Posterior cingulate gyrus (tissue), 11 donors: ENCODE measurements at places on chromosomes 1 and 21.

- no peak for DNase-seq
These were observed 145.7 kb upstream of the TMEM51 start for GRCh38 chr1:15007842-15008241.

- DNase-seq, result no peak
These were observed 19.5 kb upstream of the IGSF21 start for GRCh38 chr1:18088077-18088594.

DNA sequence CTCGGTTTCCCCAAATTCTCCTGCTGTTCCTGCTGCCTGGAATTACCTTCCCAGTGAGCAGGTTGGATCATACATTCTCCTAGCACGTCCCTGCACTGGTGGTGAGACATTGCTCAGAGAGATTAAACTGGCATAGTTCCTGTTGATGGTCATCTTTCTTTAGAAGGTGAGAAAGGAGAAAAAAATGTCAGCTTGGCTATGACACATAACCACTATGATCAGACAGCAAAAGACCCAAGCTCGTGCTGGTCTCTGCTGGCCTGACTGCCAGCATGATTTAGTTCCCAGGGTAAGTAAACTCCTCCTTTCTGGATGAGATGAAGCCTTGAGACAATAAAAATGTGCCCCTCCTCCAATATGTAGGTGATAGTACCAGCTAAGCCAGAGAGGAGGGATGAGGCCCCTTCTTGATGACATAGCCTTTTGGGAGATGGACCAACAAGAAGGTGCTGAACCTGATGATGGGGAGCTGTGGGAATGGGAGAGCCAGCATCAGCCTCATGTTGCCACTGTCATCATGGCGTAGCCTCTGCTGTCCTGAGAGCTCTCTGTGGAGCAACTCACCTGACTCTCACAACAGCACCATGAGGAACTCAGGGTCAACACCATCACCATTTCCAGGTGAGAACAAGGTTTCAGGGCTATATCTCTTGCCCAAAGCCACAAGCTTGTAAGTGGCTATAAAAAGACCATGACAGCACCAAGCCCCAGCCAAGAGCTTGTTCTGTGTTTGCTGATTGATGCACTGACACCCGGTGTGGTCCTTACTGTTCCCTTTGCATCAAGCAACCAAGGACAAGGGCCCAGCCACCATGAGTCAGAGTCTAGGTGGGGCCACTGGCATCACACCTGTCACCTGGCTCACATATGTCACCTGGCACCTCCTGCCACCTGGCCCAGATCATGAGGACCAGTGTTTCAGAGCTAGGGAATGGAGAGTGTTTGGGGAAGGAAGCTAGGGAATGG lies 200.0 kb downstream of the MATN1 start:
- no peak for DNase-seq

GRCh38 chr1:207973898-207974568 lies 63.1 kb upstream of the CD34 start:
- no peak for DNase-seq

GRCh38 chr21:45833414-45833813 lies 148.2 kb upstream of the COL6A1 start:
- DNase-seq, result no peak

- no peak for DNase-seq
These were observed 65.1 kb upstream of the DPT start for GRCh38 chr1:168794057-168794456.

- DNase-seq, result no peak
These were observed 34.1 kb downstream of the PTPRF start for GRCh38 chr1:43564551-43565348.

DNA sequence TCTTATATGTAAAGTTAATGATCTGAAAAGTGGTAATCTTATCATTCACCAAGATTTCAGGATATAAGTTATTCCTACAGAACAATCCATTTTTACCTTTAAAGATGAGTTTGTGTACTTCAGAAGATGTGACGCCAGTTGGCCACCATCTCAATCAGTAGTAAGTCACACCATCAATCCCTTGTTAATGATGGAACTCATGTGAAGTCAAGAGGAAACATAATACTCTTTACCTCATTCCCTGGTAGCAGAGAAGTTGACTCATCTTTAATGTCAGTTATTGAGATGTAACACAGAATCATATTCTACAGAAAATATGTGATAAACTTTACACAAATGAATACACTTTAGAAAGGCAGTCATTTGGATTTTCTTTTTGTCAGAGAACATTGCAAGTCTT lies 38.2 kb downstream of the MRPL39 start:
- no peak for DNase-seq

DNA sequence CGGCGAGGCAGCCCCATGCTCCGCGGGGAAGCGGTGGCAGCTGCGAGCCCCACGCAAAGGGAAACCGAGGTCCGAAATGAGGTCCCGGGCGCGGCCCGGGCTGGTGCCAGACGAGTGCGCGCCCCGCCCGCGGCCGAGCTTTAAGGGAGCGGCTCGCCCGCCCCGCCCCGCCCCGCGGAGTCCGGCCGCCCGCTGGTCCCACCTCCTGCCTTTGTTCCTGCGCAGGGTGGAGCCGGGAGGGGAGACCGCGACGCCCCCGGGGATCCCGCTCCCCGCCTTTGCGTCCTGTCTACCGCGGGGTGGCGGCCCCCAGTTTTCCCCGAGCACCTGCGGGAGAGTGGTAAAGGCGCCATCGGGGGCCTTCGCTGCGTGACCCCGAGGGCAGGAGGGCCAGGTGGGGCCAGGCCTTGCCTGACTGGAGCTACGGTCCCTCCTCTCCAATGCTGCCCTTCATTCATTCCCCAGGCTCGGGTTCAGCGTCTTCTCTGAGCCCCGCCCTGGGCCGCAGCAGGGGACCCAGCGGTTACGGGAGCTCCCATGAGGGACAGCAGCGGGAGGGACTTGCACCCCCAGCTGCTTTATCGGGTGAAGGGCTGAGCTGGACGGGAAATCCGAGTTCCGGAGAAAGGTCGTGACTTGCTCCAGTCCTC lies at the start of gene HES2:
TSS of gene HES2 (minus strand) at position 116 of the 650 bp plus-strand sequence. CDS start at position 17, 99 bp downstream.
- no peak for DNase-seq

- DNase-seq, result no peak
These were observed 248.7 kb downstream of the TTLL7 start for GRCh38 chr1:83750201-83750600.

DNA sequence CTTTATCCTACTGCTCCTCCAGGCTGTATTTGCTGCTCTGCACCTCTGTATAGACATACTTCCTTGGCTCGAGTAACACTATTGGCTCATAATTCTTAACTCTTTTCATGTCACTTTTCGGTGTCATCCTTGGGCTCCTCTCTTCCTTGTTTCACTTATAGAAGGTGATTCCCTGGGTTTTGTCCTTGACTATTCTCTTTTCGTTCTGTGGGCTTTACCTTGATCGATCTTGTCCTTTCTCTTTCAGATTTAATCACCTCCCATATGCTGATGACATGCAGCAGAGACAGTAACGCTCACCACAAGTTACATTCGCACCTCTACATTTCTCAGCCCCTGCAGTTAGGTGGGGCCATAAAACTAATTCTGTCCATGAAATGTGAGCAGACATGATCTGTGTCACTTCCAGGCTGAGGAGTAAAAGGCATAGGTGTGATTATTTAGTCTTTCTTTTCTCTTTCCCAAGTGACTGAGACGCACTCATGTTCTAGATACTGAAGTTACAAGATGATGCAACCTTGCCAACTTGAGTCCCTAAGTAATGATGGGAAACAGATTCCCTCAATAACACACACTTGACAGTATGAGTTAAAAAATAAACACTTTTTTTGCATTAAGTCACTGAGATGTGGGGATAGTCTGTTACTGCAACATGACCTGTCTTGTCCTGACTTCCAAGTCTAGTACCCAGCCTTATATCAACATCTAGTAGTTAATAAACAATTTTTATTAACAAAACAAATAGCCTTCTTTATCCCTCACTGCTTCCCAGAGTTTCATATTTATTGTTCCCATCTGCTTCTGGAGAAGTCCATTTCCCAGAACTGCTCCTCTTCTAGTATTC lies 49.9 kb upstream of the HAO2 start:
- DNase-seq, result no peak

- DNase-seq, result no peak
These were observed 381.2 kb upstream of the DUSP10 start for GRCh38 chr1:222123111-222123510.

DNA sequence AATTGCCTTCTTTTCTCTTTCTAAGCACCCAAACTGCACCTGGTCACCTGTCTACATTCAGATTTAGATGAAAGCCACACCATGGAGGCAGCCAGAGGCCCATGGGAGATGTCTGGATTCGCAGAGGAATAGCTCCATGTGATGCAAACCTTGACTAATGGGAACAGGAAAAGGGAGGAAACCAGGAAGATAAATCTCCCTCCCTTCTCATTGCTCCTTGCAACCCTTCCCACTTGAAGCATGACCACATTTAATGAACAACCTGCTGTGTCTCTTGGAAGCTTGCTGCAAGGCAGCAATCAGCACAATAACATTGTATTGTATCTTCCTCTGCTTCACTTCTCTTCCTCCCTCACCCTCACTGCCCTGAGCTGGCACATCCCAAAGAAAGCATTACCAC lies 42.6 kb upstream of the KLF17 start:
- no peak for DNase-seq

GRCh38 chr1:242002072-242002471 lies 3.2 kb upstream of the MAP1LC3C start:
- no peak for DNase-seq

- no peak for DNase-seq
These were observed at the start of gene GBP3 for GRCh38 chr1:89022167-89022959. Gene GBP3 (minus strand): TSS chr1:89022866. CDS start chr1:89020721, 2,145 bp downstream.

- no peak for DNase-seq
These were observed 5.9 kb upstream of the RBBP5 start for GRCh38 chr1:205127646-205128045.

DNA sequence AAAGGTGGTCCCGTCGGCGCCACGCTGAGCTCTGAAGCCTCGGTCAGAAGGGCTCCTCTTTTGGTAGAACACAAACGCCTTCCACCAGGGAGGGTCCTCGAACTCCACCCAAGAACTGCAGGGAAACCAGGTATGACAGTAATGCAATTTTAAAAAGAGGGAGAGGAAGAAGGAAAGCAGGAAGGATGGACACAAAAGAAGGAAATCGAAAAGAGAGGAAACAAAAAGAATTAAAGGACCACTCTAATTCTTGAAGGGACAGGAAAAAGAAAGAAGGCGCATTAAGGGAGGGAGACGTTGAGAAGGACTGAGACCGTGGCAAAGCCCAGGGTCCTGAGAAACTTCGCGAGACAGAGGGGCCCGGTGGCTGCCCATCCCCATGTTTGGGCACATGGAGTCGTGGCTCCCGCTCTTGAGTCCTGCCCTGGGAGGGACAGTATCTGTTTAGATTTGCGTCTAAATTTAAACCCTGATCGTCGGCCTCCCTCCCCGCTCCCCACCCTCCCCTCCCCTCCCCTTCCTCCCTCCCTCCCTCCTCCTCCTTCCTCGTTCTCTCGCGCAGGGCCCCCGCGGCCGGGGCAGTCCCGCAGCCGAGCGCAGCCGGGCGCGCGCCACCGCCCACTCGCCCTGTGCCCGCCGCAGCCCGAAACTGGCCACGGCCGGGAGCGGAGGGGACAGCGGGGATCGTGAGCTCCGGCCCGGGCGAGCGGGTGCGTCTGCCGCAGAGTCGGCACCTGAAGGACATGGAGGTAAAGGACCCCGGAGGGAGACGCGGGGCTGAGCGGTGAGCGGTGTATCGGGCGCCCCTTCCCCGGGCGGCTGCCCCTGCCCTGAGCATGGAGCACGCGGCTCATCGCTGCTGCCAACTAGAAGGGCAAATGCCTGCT lies at the start of gene RCSD1:
TSS of gene RCSD1 (plus strand) at position 552 of the 887 bp plus-strand sequence. CDS start at position 744, 192 bp downstream.
- DNase-seq, result no peak
